Stimulated activated CD4-positive, alpha-beta T cell treated with anti-CD3 and anti-CD28 coated beads, Interleukin-4, amount 100 ng/mL, for 24 hours (primary cell): ENCODE measurements at places on chromosomes 5 and 9.

- no peak for DNase-seq
These were observed 52.6 kb downstream of the NDUFS4 start for GRCh38 chr5:53613061-53613460.

DNA sequence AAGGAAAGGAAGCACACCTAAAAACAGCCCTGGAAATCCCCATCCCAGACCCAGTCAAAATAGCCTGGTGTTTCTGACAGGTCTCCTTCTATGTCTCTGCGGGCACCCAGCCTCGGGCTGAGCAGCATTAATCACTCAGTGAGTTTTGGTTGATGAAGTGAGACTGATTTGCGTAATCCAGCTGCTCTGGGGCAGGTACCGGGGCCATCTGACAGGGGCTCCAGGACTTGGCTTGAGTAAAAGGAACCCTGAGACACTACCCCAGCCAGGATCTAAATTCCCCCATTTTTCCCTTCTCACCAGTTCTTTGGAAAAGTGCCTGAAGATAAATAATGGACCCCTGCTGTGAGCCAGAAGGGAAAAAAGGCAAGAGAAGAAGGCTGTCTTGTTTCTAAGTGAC is 596 bp downstream of the SLC28A3 start:
- DNase-seq, result no peak

DNA sequence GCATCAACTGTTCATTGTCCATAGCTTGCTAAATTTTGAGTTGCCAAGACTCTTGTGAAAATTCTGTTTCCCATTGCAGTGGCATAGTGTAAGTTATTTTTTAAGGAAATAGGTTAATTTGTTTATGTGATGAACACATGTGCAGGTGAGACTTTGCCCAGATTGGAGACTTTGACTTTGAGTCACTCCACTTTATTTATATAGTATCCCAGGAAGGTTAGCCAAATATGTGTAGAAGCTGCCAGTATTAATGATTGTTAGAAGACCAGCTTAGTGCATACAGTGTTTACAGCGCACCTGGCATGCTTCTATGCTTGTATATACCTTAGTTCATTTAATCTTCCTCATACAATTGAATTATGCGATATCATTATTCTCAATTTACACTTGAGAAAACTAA is 51.0 kb downstream of the MTAP start:
- DNase-seq, result no peak

DNA sequence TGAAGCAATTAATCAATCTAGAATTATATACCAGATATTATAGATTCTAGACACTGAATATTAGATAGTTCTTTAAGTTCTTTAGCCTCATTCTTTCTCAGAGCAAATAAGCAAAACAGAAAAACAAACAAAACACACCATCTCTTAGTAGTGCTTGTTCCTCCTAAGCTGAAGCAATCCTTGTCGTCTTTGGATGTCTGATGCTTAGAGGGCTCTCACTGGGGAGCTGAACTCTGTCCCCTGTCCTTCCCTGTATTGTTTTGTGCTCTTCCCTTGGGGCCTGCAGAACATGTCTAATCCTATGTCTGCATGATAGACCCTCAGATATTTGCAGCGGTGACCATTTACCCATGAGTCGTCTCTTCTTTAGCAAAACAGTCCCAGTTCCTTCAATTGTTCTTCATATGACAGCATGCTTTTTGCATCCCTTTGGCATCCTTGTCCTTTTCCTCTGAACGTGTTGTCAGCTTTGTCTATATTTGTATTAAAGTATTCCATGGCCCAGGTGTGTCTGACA is 114.3 kb downstream of the ARHGEF28 start:
- DNase-seq, result no peak

DNA sequence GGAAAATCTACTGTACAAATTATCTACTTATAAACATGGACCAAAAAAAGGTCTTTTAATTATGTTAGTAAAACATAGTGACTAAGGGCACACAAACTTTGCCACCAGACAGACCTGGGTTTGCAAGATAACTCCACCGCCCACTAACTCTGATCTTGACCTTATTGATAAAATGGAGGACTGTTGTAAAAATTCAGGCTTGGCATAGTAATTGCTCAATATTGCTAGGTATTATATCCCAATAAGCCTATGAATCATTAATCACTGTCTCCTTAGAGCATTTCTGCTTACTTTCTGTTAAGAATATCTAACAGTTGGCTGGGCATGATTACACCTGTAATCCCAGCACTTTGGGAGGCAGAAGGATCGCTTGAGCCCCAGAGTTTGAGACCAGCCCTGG is 3.8 kb downstream of the C9orf40 start:
- DNase-seq, result no peak

DNA sequence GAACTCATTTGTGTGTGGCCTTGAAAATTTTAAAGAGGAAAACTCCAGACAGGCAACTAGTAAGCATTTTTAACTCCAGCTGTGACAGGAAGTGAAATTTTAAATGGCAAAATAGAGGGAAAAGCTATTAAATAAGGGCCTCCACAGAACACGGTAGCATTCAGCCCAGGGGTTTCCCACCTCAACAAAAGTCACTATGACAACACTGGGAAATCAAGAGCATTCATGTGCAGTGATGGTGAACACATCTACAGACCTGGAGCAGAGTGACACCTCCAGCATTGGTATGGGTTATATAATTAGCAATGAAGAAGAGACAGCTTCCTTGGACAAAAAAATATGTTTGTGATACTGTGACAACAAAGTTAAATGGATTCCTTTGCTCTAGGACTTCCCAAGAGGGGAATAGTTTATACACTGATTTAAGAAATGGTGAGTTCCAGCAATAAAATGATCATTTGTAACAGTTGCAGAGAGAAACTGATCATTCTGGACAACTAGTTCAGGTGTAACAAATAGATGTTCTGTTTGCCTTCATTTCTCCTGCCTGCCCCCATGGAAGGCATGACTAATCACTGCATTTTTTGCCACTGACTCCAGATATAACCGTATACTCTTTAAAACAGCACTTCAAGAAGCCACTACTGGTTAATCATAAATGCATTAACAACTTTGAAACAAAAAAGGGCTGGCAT is 93.3 kb upstream of the SLC44A1 start:
- DNase-seq, result no peak

- no peak for DNase-seq
These were observed 196.7 kb downstream of the MPDZ start for GRCh38 chr9:13082796-13083195.

DNA sequence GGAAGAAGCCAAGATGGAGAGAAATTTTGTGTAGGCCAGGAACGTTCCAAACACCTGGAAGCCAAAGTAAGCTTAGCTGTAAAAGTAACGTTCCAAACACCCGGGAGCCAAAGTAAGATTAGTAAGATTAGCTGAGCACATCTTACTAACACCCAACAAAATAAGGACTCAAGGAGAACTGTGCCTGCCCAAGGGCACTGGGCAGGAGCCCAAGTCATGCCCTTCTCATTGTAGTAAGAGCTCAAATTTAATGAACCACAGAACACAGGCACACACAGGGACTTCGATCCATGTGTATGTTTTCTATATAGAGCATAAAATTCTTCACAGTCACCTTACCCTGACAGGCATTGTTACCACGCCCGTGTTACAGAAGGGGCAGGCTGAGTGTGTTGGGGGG is 36.1 kb upstream of the NXNL2 start:
- no peak for DNase-seq

- DNase-seq, result no peak
These were observed 238.4 kb downstream of the NR2F1-AS1 start for GRCh38 chr5:93342563-93343061.

DNA sequence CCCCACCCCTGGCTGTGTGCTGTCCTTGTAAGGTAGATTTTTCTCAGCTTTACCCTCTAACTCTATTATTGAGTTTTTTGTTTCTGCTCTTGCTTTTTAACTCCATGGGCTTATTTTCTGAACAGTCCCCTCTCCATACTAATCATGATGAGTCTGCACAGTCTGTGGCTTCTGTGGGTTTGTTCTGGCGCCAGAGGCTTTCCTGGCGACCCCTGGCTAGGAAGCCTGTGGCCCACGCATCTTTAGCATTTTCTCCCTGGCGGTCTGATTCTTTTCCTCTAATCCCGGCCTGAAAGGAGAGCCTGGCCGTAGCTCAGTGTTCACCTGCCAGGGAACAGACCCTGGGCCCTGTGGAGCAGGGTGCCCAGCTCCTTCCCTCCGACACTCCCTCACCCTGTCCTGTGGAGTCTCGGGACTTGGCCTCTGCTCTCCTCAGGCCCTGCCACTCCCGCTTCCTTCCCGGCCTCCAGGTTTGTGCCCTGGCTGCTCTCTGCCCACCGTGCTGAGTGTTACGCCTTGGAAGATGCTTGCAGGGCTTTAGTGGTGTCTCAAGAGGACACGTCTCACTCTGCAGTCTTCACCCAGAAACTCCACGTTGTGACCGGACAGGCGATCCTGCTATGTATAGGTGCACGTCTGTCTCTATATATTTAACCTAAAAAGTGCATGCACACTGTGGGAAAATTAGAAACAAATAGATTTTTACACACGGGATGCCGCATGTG is 31.7 kb upstream of the LRRC14B start:
- DNase-seq, result no peak

DNA sequence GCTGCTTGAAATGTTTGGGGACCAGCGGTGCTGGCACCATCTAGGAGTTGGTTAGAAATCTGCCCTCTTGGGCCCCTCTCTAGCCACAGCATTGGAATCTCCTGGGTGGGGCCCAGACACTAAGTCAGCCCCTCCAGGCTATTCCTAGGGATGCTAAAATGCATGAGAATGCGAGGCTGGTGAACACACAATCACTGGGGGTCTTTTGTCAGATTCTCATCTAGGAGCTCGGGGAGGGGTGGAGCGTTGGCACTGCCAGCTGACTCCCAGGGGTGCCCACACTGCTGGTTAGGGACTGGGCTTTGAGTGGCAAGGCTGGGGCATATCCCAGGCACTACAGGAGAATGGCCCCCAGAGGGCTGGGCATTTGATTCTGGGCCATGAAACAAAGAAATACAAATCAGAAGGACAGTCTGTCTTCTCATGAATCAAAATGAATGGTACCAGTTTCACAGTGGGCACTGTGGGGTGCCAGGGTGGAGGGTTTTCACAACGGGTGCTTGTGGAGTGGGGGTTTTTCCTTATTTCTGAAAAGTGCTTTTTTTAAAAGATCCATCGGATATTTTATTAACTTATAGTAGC is 127.8 kb upstream of the RAPGEF1 start:
- DNase-seq, result no peak
